ENCODE measurements at places on chromosomes 12 and 14.
A peak's percentile ranks its signal among the peaks of the same experiment; 100 is the strongest.

DNA sequence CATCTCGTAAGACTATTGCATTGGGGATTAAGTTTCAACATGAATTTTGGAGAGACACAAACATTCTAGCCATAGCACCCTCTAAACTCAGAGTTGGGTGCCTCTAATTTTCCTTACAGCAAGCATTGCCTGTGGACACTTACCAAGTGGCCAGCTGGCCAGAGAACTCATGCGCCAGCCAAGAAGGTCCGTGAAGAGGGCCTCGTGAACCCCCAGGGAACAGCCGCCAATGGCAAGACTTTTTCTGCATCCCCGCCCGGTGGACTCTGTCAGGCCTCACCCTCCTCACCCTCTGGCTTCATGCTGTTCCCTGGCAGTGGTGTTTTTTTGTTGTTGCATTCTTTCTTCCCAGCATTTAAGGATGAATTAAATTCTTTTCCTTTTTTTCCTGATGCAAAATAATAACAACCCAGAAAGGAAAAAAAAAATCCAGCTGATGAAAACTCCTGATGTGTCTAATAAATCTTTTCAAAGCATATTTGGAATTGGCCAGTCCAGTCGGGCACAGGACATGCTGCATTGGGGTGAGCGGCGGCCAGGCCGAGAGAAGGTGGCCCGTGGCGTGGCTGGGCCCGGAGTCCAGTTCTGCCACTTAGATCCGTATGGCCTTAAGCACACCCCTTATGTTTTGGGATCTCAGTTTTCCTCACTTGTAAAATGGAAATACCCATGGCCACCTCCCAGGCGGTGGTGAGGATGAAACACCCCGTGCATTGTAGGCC lies 191.9 kb upstream of the DIO3 start:
- DNase-seq, result no peak

DNA sequence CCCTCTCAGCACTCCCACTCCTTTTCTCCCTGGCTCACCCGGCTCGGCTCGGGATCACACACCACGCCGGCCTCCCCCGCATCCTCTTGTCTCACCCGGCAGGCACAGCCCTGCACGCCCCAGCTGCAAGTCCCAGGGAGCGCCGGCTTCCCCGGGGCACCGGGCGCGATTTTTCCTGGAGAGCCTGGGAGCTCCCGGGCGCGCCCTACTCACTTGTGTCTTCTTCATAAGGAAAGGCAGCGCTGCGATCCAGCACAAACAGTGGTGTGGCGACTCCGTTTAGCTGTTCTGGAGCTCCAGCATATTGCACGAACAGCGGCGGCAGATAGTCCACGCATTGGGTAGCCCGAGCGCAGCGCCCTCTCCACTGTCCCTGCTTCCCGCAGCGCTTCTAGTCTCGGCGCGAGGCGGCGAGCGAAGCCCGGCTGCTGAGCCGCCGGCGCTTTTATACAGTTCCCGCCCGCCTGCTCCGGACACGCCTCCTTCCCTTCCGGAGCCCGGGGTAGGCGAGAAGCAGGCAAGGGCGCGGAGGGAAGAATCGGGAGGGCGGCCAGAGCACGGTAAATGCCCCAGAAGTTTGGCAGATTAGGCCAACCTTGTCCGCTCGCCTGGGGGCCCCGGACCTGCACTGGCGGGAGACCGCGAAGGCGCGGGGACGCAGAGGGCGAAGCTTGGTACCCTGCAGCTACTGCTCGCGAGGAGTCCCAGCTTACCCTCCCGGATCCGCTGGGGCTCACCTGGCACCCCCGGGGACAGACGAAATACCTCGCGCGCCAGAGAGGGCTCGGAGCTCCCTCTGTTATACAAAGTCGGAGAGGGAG lies at the start of gene KITLG:
Gene KITLG, minus strand, starts transcription at position 421 of the 821 bp plus-strand sequence. Its CDS starts 193 bp downstream, at position 228.
- DNase-seq, result peak; percentile 88

GRCh38 chr12:91921555-91921954 lies 224.1 kb downstream of the BTG1 start:
- no peak for DNase-seq

DNA sequence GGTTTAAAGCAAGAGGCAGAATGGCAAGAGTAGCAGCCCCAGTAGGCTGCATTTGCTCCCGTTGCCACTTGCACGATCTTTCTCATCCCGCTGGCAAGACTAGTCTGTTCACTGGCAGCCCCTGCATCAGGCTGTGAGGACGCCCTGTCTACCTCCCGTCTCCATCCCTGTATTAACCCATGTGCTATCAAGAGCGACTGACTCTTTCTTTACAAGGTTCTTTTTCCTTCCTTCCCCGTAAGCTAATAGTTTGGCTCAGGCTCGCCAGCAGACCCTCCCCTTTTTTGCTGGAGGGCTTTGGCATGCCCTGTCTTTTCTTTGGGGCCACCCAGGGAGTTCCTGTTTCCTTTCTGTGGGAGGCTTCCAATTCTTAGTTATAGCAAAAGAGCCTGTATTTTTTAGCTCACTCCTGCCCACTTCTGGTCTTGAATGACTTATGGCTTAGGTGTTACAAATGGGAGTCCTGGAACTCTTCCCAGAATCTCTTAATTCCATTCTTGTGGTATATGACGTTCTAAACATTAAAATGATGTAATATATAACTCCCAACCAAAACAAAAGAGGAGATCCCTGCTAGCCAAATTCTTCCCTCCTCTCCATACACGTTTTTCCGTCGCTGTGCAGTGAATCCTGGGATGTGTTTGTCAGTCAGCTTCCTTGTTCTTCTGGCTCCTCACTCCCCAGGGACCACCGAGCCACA lies 149.0 kb downstream of the PRKCH start:
- peak; percentile 50 for DNase-seq

GRCh38 chr12:114481200-114481535 lies 75.2 kb upstream of the TBX5 start:
- no peak for DNase-seq

- DNase-seq, result peak; percentile 56
These were observed 412 bp downstream of the FGFR1OP2 start for GRCh38 chr12:26938701-26939062.

DNA sequence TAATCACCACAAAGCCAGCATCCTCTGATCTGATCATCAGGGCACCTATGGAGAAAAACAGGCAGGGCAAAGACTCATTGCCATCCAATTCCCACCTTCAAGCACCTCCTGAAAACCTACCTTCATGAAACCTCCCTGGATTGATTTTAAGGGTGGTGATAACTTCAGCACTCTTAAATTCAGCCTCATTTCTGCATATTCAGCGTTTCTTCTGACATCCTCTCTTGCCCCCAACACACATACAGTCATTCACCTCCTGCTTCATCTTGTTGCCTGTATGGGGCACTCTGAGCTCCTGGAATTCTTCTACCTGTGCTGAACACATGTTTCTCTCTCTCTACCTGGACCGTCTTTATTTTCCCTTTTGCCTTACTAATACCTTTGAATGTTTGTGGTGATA lies 6.9 kb downstream of the FGF23 start:
- no peak for DNase-seq

DNA sequence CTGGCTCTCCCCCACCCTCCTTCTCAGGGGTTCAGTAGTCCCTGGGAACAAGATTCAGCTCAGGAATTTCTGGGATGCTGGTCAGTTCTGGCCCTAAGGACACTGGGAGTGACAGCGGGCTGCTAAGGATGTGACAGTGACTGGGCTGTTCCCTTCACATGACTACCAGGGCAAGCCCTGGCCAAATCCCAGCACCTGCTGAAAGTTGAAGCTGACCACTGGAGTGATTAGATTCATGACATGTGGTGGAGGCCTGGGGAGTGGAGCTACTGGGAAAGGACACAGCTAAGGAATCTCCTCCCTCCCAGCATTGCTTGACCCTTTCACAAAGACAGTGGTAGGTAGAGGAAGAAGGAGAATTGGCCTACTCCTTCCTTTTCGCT lies 204.9 kb downstream of the DAD1 start:
- no peak for DNase-seq

DNA sequence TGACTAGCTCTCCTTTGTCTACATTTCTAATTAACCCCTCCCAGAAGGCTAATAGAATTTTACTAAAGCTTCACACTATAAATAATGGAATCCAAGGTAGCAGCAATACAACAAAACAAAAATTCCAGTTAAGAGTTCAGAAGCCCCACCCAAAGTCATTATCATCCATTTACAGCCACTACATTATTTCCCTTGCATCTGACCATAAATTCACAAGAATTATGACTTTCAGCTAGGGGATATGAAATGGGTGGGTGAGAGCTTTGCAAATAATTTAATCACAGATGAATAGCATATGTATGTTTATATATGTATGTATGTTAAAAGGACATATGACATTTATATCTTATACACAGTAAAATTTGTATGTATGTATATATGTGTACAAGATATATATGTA lies 65.3 kb upstream of the PTGDR start:
- no peak for DNase-seq

GRCh38 chr14:34817768-34818167 lies 57.4 kb downstream of the BAZ1A start:
- no peak for DNase-seq

GRCh38 chr12:51636581-51636980 lies 45.5 kb downstream of the SCN8A start:
- no peak for DNase-seq

DNA sequence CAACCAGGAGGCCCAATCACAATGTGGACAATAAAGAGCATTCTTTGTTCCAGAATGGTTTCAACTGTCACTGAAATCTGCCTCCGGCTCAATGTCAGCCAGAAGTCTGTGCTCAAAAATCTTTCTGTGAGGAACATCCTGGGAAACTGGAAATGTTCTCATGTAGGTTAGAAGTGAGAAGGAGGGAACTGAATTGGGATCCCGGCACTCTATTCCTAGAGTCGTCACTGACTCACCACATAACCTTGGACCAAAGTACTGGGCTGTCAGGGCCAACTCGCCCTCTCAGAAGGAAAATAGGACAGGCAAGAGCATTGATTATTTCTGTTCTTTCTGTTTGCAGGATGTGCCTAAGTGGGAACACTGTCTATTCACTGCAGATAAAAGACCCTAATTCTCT lies 57.6 kb downstream of the PRKAB1 start:
- DNase-seq, result no peak

DNA sequence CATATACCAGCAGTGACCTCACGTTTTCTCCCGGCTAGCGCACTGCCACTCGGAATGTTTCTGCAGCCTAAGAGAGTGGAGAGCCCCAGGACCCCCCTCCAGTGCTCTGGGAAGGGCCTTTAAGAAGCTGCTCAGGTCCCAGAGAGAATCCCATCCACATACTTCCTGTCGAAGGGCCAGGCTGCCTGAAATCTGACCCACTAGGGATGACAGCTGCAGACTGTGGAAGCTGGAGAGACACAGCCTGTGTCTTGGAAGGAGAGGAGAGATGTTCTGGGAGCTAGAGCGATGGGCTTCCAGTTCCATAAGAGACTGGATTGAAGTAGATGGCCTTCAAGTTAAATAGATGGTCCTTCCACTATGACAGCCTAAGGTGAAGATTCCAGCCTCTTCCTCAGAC lies 54.4 kb downstream of the IQSEC3 start:
- no peak for DNase-seq

- no peak for DNase-seq
These were observed 112.0 kb downstream of the TSPAN8 start for GRCh38 chr12:71045781-71046180.

GRCh38 chr14:104827177-104828055 lies 26.5 kb downstream of the ZBTB42 start:
- no peak for DNase-seq

- DNase-seq, result peak; percentile 41
These were observed 116.5 kb downstream of the GPHN start for GRCh38 chr14:66624336-66624937.

DNA sequence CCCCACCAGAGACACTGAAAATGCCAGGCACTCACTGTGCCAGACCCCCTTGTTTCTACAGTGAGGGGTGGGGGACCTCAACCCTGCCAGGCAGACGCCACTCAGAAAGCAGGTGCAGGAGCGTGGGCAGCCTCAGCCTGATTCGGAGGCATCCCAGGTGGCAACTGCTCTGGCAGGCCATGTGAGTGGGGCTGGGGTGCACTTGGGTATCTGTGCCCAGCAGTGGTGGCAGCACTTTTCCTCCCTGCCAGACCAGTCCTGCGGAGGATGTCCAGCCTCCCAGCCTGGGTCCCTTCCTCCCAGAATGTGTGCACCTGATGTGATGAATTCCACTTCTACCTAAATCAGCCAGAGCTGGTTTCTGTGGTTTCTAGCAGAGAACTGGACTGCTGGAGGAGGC lies 13.4 kb upstream of the TTC7B start:
- no peak for DNase-seq

DNA sequence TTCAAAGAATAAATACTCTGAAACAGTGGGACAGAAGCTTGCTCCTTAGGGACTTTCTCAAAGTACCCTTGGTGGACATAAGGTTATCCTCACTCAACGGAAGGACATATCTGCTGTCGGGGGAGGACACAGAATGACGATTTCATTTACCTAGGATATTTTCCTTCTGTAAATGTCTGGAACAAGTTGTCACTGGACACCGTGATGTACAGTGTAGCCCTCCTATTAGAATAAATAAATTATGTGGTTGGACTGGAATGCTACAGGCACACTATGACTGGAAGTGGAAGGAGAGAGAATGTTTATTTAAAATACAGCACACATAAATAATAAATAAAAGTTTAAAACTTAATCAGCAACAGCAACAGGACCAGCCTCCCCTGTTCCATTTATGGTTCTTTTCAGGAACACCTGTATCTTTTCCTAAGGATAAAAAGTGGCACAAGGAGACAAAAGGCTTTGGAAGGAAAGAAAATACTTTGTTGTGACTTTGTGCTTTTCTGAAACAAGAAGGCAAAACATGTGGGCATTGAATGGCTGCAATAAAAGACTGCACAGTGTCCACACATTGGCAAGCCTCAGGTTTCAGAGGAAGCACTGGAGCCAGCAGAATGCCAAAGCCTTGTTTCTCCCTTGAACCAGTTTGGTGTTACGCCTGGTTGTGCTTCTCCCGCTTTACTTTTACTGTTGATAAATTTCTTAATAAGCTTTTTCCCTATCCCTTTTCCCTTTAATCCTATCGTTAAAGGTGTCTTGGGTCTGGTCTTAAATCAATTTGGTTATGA lies 36.8 kb downstream of the FGD4 start:
- DNase-seq, result no peak

DNA sequence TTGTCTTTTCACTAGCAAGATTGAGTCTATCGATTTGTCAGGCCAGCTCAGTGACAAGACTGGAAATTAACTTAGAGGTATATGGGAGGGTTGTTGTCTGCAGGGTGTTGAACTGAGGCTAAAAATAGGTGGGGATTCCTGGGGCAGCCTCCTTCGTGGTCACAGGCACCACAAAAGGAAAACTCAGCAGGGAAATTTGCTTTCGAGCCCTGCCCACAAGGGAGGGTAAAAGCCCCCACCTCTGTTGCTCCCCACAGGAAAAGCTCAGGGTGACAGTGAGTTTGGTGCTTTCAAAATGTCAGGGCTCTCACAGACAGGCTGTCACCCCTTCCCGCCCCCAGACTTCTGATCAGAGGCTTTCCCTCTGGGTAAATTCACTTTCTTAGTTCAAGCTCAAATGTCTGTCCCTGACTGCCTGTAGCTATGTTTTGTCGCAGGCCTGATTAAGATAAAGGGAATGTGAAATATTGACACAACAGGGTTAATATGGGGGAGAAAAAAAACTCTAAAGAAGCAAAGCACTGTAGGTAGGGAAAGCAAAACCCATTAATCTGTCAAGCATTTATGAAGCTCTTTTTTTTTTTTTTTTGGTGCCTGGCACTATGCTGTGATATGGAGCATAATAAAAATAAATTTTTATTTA lies 11.7 kb upstream of the NFKBIA start:
- no peak for DNase-seq

Measured in left cardiac atrium (tissue), 4 donors.